ENCODE measurements at places on chromosomes 1 and 21.

DNA sequence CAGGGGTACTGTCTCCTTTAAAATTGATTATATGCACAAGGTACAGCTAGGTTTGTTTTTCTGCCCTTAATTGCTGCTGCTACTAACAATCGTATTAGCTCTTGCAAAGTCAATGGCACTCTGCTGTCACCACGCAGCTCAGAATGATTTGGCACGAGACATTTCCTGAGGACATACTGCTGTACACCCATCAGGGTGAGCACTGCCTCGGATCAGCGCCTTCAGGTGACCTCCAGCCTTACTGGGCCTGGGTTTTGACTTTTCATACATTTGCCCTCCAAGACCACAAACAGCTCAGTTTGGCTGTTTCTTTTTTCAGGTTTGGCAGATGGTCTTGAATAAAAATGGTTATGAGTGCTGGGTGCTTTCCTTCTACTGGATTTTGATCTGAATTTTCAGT is 110.9 kb downstream of the NTPCR start:
- DNase-seq = no peak

DNA sequence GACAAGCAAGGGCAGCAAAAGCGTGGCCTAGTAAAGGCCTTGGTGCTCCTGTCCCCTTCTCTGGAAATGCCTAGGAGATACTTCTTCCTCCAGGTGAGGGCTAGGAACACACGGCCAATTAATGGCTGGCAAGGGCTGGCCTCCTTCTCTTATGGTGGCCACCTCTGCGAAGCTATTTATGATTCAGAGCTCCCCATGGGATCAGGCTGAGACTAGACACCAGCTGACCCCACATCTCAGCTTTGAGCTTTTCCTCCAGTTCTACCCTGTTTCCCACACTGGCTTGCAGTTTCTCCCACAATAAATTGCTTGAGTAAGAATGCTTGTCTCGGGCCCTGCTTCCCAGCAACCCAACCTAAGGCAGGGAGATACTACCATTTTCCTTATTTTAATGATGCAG is 53.7 kb downstream of the CAMK2N1 start:
- DNase-seq = no peak

DNA sequence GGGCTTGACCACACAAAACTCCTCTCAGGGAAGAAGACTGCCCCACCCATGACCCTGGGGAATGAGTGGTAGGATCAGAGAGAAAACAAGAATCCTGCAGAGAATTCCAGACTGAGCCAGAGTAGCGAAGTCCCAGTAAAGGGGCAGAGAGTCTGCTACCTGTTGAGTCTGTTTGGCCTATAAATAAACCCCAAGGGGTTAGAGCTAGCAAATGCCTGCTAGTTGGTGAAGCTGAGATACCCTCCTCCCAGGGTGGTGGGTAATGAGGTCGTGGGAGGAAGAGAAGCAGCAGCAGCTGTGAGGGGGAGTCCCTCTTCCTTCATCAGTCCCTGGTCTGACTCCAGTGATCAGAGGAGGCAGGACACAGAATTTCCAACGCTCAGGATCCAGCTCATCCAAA is 2.5 kb downstream of the TRAF3IP3 start:
- no peak for DNase-seq

- DNase-seq = no peak
Measured at GRCh38 chr1:198701250-198701649, 62.4 kb downstream of the PTPRC start.

DNA sequence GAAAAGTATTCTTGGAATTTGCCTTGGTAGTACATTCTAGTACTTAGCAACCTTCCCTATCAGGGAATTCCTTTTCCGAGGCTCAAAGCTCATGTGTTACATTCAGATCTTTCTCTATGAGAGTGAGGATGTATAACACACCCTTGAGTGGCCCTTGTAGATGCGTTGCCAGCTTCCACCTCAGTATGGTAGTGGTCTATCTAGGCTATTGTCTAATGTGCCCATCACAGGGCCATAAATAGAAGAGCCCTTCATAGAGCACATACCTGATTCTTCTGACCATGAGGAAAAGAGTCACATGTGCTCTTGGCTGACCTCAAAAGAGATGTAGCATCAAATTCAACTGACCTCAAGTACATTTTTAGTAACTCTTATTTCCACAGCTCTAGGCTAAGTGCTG is 14.0 kb upstream of the ZC3H11B start:
- DNase-seq = no peak

DNA sequence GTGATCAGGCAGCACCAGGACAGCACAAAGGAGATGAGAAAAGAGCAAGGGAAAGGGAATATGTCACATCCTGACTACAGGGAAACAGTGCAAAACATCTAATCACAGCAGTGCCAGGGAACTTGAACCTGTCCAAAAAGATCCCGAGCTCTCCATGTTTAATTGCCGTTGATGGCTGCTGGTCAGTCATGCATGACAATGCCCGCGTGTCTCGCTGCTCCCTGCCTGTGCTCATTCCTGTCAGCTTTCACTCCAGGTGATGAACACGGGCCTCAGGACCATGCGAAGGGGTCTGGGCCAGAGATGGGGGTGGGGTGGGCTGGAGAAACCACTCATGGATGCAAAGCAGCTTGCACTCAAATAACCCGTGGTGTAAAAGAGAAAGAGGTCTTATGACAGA is 287.0 kb downstream of the GPATCH2 start:
- no peak for DNase-seq

- no peak for DNase-seq
Measured at GRCh38 chr1:16256478-16256877, 19.5 kb upstream of the CPLANE2 start.

DNA sequence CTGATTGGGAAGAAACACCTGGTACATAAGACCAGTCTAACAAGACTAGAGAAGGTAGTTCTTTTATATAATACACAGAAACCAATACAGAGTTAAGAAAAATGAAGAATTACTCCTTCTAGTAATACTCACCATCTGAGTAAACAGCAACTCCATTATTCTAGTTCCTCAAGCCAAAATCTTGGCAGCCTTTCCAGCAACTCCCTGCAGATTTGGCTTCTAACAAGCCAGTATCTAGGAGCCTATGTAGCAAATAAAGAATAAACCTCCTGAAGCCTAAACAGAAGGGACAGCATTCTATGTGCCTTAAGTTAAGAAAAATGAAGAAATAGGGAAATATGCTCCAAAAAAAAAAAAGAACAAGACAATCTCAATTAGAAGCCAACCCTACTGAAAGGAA is 24.5 kb downstream of the ERO1B start:
- DNase-seq = no peak

DNA sequence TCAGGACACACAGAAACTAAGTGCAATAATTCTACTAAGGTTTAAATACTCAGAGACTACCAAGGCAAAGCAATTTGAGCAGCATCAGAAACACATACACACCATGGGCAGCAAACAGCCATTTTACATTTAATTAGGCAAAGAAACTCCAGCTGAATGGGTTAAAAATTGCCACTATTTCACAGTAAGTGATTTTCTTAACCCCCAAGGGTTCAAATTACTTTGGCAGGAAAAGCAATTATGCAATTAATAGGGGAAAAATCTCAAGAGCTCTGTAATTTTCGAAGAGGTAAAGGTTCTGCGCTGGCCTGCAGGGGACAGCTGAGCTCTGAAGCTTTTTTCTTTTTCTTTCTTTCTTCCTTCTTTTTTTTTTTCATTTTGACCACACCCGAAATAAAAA is 206.2 kb upstream of the RRP15 start:
- no peak for DNase-seq

DNA sequence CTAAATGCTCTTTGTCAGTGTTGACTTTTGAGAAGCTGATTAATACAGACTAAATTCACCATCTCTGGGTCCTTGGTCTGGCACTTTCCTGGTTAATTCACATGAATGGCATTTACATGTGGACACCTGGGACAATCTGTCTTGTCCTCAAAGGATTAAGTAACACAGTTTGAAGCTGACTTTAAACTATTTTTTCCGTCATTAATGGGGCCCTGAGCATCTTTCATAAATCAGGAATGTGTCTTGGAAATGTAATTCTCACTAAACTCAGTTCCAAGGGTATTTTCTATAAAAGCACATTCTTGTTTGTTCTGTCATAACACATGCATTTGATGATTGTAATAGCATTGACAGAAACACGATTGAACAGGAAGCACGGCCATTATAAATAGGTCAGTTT is 26.7 kb upstream of the NBL1 start:
- no peak for DNase-seq

- no peak for DNase-seq
Measured at GRCh38 chr21:43940329-43941050, 71.6 kb upstream of the TRAPPC10 start.

DNA sequence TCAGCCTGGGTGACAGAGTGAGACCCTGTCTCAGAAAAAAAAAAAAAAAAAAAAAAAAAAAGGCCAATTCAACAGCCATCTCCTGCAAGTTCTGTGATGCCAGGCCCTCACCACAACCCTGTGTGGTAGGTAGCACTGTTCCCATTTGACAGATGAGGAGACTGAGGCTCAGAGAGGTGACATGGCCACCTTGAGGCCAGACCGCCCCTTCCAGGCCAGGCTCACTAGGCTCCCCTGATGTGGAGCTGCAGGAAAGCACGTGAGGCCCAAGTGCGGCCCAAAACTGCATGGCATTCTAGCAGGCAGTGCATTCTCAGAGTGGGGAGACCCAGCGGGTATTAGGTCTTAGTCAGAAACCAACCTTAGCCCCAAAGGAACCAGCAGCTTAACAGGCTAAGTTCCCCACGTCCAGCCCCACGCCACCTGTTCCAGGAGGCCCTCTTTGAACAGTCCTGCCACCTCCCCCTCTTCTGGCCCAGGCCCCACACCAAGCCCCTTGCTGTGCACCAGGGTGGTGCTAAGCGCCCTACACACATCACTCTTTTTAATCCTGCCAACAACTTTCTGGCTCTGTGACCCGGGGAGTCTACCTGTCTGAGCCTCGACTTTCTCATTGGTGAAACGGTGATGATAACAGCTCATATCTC is 11.7 kb upstream of the ECE1 start:
- DNase-seq = no peak

DNA sequence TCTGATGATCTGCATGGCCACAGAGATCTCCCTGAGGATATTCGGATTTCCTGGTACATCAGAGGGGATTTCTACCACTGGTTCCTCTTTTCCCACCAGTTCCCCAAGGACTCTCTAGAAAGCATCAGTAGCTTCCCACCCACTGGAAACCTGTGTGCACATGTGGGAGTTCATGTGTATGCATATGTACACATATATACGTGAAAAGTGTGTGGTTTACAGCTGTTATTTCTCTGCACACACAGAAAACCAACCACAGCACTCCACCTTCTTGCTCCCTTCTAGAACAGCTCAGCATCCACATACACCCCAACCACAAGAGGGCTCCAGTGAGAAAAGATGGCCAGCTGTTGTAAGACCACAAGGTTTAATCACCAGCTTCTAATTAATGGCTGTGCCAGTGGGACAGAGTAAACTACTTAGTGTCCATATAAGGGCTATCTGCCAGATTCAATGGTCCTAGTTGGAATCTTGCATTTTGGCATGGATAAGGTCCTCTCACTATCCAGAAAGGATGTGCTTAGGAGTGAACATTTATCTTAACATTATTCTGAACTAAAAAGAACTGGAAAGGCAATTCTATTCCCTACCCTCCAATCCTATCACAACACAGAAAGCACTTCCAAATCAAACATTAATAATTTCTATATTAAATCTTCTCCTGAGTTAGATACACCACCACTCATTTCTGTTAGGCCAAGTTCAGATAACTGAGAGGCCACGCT is 24.1 kb downstream of the GPR3 start:
- peak; percentile 72 for DNase-seq

DNA sequence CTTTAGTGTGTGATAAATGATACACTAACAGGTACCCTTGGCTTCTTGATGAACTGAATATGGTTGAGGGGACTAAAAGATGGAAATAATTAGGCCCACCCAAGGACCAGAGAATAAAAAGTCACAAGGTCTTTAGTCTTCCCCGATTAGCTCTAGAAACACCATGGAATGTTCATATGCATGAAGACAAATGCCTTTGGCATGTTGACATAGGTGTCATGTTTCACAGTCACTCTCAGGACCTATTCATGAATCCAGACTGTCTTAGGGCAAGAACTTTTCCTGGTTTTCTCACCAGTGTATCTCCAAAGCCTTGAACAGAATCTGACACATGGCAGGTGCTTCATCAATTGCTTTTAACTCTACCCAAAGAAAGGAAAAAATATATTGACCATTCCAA is 412.8 kb downstream of the AJAP1 start:
- DNase-seq = no peak

GRCh38 chr1:45103534-45103933 is 91.5 kb downstream of the UROD start:
- no peak for DNase-seq

DNA sequence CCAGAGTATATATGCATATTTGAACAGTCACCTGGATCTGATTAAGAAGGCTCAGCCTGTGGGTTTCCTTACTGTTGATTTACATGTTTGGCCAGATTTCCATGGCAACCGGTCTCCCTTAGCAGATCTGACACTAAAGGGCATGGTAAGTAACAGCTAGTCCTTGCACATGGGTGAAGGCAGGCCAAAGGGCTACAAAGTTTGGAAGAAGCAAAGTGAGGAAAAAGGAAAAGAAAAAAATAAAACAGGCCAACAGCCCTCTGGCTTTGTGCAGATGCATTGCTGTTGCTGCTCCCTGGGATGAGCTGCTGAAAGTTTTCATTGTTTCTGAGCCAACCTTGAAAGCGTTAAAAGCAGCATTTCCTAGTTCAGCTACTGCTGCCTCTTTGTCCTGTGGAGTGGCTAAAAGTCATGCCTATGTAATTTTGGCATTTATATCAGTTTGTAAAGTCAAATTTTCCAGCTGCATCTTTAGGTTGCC is 176.5 kb upstream of the HOOK1 start:
- no peak for DNase-seq

DNA sequence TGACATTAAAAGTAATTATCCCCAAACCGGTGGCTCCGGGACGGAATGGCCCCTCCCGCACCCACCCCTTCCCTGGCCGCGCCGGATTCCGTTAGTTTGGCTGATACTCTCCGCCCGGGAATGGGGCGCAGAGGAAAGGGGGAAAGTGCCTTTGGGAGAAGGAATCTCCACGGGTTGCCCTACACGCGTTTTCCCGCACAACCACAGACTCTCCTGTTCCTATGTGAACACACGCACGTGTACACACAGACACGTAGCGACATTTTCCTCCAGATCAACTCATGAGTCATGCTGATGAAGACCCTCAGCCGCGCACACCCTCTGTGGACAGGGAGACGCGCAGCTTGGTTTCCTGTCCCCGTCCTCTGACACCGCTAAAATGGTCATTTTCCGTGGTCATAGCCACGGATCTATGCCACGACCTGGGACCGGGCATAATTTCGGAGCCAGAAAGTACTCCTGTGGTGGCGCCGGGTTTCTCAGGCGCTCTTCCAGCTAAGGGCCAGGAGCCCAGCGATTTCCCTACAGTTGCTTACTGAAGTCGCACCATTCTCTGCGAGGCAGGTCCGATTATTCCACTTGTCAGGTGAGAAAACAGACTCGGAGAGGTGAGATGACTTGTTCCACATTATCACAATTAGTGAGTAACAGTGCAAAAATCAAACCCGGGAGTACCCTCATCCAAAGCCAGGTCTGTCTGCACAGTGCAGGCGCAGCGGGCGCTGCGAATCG is 4.0 kb upstream of the DMRTA2 start:
- no peak for DNase-seq
